ENCODE measurements at places on chromosomes 12 and 14.

DNA sequence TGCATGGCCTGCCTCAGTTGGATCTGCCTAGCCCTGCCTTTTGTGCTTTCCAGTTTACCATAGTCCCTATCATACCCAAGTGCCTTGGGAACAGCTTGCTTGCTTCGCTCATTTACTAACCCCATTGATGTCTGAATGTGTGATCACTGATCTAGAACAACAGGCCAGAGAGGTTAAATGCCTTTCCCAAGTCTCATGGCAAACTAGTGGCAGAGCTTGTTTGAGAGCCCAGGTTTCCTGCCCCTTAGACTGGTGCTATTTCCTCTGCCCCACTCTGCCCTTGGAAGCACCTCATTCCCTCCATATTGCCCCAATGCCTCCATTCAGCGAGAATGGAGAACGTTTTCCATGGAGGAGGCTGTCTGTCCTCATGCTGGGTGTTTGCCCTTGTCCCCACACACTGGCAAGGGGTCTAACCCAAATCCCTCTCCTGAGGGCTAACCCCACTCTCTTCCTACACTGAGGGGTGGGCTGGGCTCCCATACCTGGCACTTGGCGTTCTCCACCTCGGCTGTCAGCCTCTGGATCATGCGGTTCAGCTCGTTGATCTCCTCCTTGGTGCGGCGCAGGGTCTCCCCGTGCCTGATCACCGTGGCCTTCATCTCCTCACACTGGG, 19.8 kb downstream of the KRT7 start:
- no peak for DNase-seq

DNA sequence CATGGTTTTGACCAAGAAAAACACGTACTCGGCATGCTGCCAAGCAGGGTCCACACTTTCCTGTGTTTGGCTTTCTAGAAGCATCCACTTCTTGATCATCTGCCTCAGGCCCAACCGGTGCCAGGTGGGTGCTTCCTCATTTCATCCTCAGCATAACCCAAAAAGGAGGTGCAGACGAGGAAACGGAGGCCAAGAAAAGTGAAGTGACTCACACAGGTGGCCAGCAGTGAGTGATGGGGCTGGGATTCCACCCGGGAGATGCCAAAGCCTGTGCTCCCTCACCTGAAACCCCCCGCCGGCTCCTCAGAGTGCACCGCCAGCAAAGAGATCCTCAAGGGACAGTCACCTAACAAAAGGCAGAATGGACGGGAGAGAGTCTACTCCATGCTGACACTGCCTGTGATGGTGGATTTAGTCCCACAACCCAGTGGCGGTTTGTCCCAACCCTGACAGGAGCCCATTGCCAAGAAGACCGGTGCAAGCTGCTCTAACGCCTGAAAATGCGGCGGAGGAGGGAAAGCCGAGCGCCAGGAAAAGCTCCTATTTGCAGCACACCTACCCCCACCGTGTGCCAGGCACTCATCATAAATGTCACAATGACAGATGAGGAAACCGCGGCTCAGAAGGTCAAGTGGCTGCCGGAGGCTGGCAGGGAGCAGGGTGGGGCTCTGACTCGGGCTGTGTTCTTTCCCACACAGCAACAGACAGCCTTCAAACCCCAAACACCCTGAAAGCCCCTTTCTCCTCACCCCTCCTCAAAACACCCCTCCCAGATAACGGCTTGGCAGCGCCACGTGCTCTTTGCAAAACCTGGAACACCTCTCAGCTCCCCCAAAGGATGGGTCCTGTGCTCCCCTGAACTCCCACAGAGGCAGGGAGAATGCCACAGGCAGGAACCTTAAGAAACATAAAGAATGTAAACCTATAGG, 18.8 kb downstream of the BCL11B start:
- DNase-seq = no peak

GRCh38 chr14:63286071-63286470, 32.7 kb downstream of the GPHB5 start:
- DNase-seq = no peak

- no peak for DNase-seq
Observed at GRCh38 chr14:99693918-99694317, 9.8 kb downstream of the CYP46A1 start.

- DNase-seq = peak; percentile 99
Observed at GRCh38 chr12:54358945-54359761, 5.1 kb downstream of the GPR84 start.

GRCh38 chr12:92146497-92147224, 1.0 kb upstream of the BTG1 start:
- DNase-seq = no peak

- DNase-seq = no peak
Observed at GRCh38 chr12:112598626-112599025, 179.9 kb downstream of the PTPN11 start.

GRCh38 chr14:95483309-95484165, 32.9 kb downstream of the SYNE3 start:
- no peak for DNase-seq

- DNase-seq = no peak
Observed at GRCh38 chr14:101598571-101599233, 37.4 kb downstream of the DIO3 start.
